Motor neuron (in vitro differentiated cells): ENCODE measurements at places on chromosomes 1 and 21. TPM values are rescaled to one million over a fixed set of nuclear protein-coding genes. Genes with fewer than 3 reads are reported as not detected.
A peak's percentile ranks its signal among the peaks of the same experiment; 100 is the strongest.

GRCh38 chr1:63603810-63604209 is 10.6 kb downstream of the PGM1 start:
- no peak for ATAC-seq

DNA sequence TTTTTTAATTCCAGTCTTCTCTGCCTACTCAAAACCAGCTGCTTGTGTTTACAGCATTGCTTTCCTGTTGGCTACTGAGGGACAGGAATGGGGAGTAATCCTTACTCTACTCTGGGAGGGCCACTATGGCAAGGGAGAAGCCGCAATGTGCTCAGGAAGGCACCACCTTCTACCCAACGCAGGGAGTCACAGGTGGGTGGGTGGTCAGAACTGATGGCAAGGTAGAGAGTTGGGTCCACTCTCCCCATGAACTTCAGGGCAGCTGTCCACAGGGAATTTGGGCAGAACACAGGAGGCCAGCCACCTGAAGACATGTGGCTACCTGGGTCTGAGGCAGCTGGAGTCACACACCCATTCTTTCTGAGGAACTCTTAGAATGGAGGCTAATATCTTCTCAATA is 40.5 kb upstream of the HMGB4 start:
- ATAC-seq, result no peak

GRCh38 chr21:17105932-17106331 is 406.9 kb upstream of the CXADR start:
- ATAC-seq, result no peak

GRCh38 chr1:183480971-183481441 is 8.7 kb downstream of the SMG7 start:
- ATAC-seq, result no peak

- ATAC-seq, result peak; percentile 77
Measured at GRCh38 chr1:184191181-184191621, 139.7 kb downstream of the TSEN15 start.

GRCh38 chr1:54323324-54323739 is 82.9 kb downstream of the SSBP3 start:
- no peak for ATAC-seq

DNA sequence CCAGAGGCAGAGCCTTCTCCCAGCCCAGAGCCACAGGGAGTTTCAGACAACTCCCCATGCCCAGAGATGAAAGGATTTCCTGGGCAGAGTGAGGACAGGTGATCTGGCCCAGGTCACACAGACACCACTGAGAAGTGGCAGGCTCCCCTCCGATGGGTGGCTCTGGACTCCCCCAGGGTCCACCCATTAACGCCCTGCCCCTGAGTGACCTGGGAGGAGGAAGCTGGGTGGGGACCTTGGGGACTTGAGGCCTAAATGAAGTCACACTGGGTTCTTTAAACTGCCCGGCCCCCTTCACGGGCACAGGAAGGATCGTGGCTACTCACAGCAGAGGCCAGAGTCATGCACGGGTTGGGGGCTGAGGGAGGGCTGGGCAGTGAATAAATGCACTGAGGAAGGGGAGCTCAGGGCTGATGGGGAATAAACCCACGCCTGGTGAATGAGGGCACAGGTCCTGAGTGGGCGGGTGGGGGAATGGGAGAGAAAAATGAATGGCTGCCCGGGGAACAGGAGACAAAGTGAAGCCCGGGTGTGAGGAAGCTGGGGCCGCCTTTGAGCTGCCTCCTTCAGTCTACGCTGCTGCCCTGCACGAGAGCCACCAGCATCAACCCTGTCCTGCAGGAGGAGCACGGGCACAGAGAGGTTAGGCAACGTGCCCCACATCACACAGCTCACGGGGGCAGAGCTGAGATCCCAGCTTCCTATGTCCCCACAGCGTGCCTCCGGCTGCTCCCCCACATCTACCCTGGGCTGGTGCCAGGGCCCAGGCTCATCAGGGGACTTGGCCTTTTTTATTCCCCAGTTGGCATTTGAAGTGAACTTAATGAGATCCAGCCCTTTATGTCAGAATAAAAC is 404.3 kb downstream of the MATN1 start:
- ATAC-seq, result no peak

DNA sequence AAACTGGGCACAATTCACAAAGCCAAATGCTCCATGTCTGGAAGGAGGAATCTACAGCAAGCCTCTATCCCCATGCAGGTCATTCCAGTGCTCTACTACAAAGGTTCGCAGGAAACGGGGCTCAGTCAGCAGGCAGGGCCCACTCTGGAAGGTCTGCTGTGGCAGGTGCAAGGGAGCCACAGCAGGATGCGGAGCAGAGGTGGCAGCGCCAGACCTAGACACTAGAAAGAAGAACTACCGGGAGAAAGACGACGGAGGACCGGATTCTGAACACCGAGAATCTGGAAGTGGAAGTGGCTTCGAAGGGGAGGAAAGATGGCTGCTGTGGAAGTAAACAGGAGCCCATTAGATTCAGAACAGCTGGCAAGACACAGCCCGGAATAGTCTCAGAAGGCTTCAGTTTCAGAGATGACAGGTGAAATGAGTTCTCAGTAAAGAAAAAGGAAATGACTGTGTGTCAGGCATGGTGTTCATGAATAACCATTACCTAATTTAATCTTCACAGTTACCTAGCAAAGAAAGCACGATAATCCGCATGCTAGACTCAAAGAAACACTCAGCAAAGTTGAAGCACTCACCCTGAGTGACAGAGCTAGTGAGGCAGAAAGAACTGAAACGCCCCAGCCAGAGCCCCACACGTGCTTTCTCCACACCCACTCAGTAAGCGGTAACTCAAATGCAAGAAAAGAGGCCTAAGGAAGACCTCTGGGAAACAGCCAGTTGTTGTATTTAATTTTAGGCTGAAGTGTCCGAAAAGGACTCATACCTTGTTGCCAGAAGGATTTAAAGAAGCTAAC is 21.4 kb downstream of the SETD4 start:
- no peak for ATAC-seq

DNA sequence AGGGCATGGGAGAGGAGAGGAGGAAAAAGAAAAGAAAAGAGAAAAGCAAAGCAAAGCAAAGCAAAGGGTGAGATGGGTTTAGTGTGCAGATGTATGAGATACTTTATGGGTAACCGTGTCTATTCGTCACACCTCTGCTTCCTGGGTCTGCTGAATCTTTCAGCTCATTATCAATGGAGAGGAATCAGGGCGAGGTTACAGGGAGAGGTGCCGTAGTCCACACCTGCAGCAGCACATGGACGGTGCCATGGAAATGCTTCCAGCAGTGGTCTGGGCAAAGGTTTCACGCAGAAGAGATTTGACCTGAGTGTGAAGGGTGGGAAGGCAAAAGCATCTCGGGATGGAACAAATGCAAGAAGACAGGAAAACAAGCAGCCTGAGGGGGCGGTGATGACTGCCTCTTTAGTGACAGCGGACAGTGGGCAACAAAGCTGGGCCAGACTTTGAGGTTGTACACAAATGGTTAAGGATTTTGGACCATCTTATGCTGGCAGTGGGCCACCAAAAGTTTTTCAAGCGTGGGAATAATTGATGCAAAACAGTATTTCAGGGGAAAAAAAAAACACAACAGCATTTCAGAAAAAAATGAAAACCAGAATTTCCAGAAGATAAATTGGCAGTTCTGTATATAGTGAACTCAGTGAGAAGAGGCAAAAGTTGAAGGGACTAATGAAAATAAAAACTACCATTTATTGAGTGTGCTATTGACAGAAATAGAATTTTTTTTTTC is 19.5 kb upstream of the SRP9 start:
- no peak for ATAC-seq

DNA sequence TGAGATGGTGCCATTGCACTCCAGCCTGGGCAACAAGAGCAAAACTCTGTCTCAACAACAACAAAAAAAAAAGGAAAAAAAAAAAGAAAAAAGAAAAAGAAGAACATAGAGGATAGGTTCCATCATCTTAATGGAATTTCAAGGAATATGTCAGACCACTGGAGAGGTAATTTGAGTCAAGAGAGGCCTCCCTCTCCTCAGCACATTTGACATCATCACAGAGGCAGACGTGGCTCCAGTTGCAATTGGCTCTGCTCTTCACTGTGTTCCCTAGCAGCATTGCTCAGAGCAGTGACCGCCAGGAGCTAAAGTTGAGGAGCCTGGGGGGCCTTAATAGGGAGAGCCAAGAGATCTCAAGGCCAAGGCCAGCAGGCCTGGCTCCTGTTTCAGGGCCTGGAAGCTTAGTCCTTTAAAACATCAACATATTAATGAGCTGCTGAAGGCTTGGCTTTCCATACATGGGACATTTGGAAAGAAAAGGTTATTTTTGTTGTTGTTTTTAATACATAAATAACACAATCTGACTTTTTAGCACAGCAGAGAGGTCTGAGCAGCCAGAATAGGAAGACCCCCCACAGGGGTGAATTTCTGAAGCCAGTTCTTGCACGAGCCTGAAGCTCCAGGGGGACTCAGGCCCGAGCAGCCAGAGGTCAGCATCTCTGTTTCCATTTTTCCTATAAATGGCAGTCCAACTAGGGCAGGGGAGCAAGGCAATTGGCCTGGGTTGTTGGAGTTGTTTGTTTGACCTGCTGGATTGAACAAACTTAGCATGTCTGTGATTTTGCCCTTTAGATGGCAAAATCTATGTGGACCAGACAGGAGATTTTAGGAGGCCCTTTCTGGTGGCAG is 118.3 kb upstream of the FGGY start:
- ATAC-seq, result no peak

DNA sequence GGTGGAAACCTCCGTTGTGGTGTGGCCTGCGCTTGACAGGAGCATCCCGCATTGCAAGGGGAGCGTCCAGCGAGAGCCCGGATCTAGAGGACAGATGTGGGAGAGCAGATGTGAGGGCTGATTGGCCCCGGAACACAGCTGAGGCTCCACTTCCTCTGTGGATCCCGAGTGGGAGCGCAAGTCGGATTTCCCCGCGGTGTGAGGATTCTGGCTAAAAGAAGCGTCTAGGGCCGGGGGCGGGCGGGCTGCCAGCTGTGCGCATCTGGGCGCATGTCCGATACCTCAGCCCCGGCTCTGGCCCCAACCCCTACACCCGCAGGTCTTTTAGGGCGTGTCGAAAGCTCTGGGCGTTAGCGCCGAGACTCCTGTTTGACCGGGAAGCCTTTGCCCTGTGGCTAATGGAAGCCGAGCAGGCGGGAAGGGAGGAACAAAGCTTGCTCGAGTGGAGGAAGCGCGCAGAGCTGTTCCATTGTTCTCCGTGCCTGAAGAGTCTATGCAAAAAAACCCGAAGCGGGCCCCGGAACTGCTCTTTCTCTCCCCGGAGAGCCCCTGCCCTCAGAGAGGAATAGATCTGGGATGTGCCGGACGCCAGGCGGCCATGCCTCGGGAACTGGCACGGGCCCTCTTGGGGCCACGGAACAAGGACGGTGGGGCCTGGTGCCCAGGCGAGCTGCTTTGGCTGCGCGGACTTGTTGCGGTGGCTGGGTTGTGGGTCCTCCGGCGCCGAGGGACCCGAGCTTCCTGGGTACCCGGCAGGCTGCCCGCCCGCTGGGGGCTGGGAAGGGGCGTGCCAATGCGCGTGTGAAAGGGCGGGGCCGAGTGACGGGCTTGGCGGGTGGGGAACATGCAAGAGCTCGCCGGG is 111.1 kb downstream of the NAV1 start:
- ATAC-seq, result peak; percentile 66

DNA sequence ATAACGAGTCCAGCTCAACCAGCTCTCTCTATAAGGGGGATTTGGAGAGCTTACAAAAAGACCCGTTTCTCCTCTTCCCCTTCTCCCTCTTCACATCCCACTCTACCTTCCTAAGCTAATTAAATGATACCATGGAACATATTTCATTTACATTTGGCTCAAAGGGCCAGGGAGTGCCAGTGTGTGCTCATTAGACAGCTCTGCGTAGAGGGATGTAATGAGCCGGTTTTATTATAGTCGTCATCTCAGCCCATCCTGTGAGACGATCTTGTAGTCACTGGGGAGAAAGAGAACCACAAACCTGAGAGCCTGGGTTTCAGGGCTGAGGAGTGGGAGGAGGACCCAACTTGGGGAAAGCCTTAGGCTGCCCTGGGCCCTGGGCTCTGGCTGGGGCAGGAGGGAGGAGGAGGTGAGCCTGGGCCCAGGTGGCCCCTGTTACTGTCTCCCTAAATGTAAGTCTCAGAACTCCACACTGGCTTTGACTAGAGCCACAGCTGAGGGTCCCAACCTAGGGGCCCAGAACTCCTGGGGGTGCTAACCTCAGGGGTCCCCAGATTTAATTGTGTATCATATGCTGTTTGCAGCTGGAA is 354.6 kb downstream of the MATN1 start:
- no peak for ATAC-seq

DNA sequence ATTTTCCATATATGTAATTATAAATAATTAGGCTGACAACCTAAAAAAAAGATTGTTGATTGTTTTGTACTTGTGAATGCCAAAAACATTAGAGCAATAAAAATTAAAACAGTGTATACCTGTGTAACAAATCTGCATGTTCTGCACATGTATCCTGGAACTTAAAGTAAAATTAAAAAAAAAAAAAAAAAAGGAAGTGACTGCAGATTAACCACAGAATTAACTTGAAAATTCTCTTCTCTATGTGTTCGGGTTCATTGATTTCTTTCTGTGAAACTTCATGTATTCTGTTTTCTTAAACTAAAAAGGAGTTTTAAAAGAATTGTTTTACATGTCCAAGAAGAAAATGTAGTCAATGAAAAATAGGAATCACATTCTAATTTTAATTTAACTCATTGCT is 95.7 kb downstream of the FASLG start:
- ATAC-seq, result no peak

DNA sequence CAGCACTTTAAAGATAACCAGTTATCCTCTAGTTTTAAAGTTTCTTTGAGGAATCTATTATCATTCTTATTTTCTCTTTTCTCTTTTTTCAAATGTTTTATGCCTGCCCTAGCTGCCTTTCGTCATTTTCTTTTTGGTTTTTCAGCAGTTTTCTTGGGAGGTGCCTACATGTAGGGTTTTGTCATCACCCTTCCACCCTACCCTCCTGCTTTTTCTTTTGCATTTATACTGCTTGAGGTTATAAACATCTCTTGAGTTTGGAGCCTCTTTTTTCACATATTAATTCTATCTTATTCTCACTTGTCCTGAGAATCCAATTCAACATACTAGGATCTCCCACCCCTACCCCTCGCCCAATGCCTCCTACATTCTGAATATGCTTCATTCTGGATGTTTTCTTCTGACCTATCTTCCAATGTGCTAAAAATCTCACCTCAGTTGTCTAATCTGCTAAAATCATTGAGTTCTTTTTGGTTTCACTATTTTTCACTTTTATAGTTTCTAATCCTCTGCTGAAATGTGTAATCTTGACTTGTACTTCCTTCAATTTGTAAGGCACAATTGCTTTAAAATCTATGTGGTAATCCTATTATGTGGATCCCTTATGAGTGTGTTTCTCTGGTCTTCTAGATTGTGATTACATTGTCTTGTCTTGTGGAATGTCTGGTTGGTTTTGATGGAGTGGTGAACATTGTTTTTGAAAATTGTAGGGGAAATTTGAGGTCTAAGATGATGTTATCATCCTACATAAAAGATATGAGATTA is 38.7 kb downstream of the MIA3 start:
- ATAC-seq, result no peak

The TTF2 gene
- total RNA-seq, result 16.7 and 18.5 TPM in 2 replicates

The GCSAML gene
- 0.14 and 0.25 TPM in 2 replicates for total RNA-seq

The OR2L5 gene
- 0.08 and 0.14 TPM in 2 replicates for total RNA-seq
